ENCODE measurements at places on chromosomes 2 and 18. TPM values are rescaled to one million over a fixed set of nuclear protein-coding genes. Genes with fewer than 3 reads are reported as not detected.
A peak's percentile ranks its signal among the peaks of the same experiment; 100 is the strongest.

Gene DAPL1
- not detected for total RNA-seq

Gene LIMS1
- 104 TPM for total RNA-seq

Gene CD226
- total RNA-seq = 40.0 TPM

Gene C1GALT1C1L
- not detected for total RNA-seq

DNA sequence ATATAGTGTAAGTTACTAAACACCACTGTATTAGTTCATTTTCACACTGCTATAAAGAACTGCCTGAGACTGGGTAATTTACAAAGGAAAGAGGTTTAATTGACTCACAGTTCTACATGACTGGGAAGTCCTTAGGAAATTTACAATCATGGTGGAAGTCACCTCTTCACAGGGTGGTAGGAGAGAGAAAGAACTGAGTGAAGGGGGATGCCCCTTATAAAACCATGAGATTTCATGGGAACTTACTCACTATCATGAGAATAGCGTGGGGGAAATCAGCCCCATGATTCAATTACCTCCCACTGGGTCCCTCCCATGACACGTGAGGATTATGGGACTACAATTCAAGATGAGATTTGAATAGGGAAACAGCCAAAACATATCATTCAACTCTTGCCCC, 618.0 kb downstream of the NYAP2 start:
- H3K27me3 ChIP-seq = no peaks in the 10 kb centered on the region
- DNase-seq = no peak
- H3K4me1 ChIP-seq = no peaks in the 10 kb centered on the region
- no peak overlapping the region for H3K27ac ChIP-seq

DNA sequence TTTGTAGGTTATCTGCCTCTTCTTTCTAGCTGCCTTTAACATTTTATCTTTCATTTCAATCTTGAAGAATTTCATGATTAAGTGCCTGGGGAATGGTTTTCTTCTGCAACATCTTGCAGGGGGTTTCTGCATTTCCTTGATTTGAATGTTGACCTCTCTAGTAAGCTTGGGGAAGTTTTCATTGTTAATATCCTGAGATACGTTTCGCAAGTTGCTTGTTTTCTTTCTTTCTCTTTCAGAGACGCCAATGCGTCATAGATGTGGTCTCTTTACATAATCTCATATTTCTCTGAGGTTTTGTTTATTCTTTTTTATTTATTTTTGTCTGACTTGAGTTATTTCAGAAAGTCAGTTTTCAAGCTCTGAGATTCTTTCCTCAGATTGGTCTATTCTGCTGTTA, 225.7 kb downstream of the XIRP2 start:
- H3K4me1 ChIP-seq = no peaks in the 10 kb centered on the region
- no peak for DNase-seq
- H3K36me3 ChIP-seq = no peaks in the 10 kb centered on the region
- no peaks in the 10 kb centered on the region for H3K27me3 ChIP-seq
- H3K27ac ChIP-seq = no peak overlapping the region

GRCh38 chr2:26732446-26732845, 31.6 kb upstream of the SLC35F6 start:
- no peaks in the 10 kb centered on the region for H3K36me3 ChIP-seq
- no peak overlapping the region for H3K4me3 ChIP-seq
- H3K4me1 ChIP-seq = peaks cover 22% of the 10 kb centered on the region
- no peak overlapping the region for H3K27ac ChIP-seq
- H3K27me3 ChIP-seq = peaks cover 4% of the 10 kb centered on the region
- peak; percentile 17 for DNase-seq

GRCh38 chr2:102951249-102951648, 189.4 kb downstream of the TMEM182 start:
- no peaks in the 10 kb centered on the region for H3K4me1 ChIP-seq
- no peak overlapping the region for H3K27ac ChIP-seq
- H3K4me3 ChIP-seq = no peak overlapping the region
- no peaks in the 10 kb centered on the region for H3K36me3 ChIP-seq
- no peak for DNase-seq

DNA sequence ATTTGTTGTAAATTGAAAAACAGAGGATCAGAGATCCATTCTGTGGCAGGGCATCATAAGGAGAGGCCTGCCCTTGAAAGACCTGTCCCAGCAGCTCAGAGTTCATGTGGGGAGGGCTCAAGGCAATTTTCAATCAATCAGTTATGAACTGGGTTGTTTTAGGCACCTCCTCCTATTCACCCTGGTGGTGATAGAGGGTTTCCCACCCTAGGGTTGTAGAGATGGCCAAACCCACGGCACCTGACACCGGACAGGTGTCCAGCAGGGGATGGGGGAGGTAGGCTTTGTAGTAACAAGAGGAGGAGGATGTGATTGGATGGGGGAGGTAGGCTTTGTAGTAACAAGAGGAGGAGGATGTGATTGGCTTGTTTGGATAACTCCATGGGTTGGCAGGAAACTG, 205.7 kb downstream of the SOCS6 start:
- no peaks in the 10 kb centered on the region for H3K36me3 ChIP-seq
- no peaks in the 10 kb centered on the region for H3K27me3 ChIP-seq
- H3K4me1 ChIP-seq = peaks cover 6% of the 10 kb centered on the region
- no peak overlapping the region for H3K4me3 ChIP-seq

- H3K4me1 ChIP-seq = peaks cover 19% of the 10 kb centered on the region
- H3K4me3 ChIP-seq = no peak overlapping the region
- peak; percentile 76 for DNase-seq
- H3K36me3 ChIP-seq = no peaks in the 10 kb centered on the region
- no peak overlapping the region for H3K27ac ChIP-seq
These were observed 27.3 kb upstream of the NTSR2 start for GRCh38 chr2:11697103-11697871.

GRCh38 chr2:164065038-164065437, 329.2 kb upstream of the FIGN start:
- H3K4me1 ChIP-seq = no peaks in the 10 kb centered on the region
- DNase-seq = no peak
- H3K4me3 ChIP-seq = no peak overlapping the region
- no peak overlapping the region for H3K27ac ChIP-seq

DNA sequence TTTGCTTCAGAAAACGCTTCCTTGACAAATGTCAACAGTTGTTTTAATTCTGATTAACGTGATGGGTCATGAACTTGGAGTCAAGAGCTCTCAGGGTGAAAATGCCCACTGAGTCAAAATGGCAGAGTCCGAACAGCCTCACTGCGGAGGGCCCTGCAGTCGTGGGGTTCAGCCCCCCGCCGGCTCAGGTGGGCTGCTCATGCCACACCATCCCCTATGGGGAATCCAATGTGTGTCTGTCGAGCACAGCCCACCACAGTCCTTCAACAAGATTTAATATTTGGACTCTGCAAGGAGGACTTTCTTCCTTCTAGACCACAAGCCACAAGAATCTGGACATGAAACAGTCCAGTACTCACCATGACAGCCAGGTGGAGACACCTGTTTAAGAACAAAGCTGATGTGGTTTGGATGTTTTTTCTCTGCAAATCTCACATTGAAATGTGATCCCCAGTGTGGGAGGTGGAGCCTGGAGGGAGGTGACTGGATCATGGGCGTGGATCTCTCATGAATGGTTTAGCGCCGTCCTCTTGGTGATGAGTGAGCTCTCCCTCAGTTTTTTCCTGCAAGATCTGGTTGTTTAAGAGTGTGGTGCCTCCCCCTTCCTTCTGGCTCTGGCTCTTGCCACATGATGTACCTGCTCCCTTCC, 201.0 kb downstream of the NDUFA10 start:
- no peak overlapping the region for H3K4me3 ChIP-seq
- peak; percentile 59 for DNase-seq
- H3K36me3 ChIP-seq = no peaks in the 10 kb centered on the region
- H3K27ac ChIP-seq = no peak overlapping the region

- no peak overlapping the region for H3K27ac ChIP-seq
- no peaks in the 10 kb centered on the region for H3K4me1 ChIP-seq
- H3K27me3 ChIP-seq = no peaks in the 10 kb centered on the region
- no peak for DNase-seq
- H3K4me3 ChIP-seq = no peak overlapping the region
- no peaks in the 10 kb centered on the region for H3K36me3 ChIP-seq
These were observed 106.4 kb upstream of the UGP2 start for GRCh38 chr2:63735263-63735662.

DNA sequence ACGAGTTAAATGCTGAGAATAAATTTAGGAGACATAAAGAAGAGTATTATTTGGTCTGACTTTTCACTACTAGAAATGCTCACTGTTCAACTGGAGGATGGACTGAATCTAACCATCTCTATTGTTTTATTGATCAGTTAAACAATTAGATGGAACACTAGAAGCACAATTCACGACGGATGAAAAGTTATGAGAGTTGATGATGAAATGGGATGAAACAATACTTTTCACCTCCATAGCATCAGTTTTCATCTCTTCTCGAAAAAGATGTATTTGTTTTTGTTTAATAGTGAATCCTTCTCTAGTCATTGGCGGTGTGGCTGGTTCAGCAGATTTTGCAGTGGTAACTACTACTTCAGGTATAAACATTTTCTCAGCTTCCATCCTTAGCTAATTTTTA, 19.3 kb downstream of the TTN start:
- H3K27me3 ChIP-seq = no peaks in the 10 kb centered on the region
- no peaks in the 10 kb centered on the region for H3K36me3 ChIP-seq
- no peak for DNase-seq

DNA sequence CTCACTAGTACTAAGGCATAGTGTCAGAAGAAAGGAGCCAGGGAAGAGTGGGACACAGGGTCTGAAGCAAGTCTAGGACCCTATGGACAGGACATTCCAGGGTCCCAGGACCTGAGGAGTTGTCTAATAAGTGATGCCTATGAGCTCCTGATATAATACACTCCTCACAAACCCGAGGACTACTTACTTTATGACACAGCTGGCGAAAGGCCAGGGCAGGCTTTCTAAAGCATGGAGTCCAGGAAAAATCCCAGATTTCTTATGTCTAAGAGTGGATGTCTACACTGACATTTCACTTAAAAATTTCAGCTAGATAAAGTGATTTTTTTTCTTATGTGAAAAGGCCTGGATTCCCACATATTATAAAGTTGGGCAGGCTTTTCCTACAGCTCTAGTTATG, 502.2 kb upstream of the SETBP1 start:
- no peaks in the 10 kb centered on the region for H3K36me3 ChIP-seq
- H3K27me3 ChIP-seq = no peaks in the 10 kb centered on the region
- no peak overlapping the region for H3K4me3 ChIP-seq

- no peak for DNase-seq
- no peaks in the 10 kb centered on the region for H3K36me3 ChIP-seq
- H3K27ac ChIP-seq = peak overlapping the region; percentile 61
- peaks cover 3% of the 10 kb centered on the region for H3K27me3 ChIP-seq
- H3K4me3 ChIP-seq = no peak overlapping the region
These were observed 134.5 kb upstream of the CTAGE1 start for GRCh38 chr18:22552254-22552653.

DNA sequence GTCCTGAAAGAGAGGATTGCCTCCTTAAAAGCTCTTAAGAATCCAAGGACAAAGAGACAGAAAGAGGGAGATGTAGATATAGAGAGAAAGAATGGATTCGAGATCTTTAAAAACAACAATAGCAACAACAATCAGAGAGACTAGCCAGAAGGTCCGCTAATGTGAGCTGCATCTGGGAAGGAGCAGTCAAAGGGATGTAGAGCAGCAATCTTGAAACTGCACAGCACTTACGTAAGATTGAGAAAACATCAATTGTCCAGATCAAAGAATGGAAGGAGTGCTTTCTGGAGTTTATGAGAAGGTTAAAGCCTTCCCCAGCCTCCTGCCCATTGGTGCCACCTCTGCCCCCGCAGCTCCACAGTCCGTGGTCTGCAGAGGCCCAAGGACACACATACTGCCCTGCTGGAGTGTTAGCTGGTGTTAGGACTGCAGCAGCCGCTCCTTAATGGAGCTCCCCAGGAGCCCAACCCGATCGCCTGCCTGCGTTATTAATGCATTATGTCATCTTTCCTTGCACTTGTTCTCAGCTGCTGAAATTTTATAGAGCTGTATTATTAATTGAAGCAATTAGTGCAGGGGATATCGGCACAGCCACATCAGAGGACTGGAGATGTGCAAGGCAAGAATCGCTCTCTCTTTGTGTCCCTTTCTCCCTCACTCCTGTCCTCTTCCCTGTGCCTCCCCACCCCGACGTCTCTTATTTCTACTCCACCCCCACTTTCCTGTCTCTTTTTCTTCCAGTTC, 94.2 kb upstream of the STPG4 start:
- H3K4me1 ChIP-seq = no peaks in the 10 kb centered on the region
- H3K27me3 ChIP-seq = no peaks in the 10 kb centered on the region
- no peak overlapping the region for H3K27ac ChIP-seq

- no peak overlapping the region for H3K27ac ChIP-seq
- H3K36me3 ChIP-seq = no peaks in the 10 kb centered on the region
- H3K4me3 ChIP-seq = no peak overlapping the region
- peaks cover 50% of the 10 kb centered on the region for H3K27me3 ChIP-seq
- H3K4me1 ChIP-seq = peaks cover 23% of the 10 kb centered on the region
These were observed 3.7 kb upstream of the DIPK1C start for GRCh38 chr18:74460825-74461224.

DNA sequence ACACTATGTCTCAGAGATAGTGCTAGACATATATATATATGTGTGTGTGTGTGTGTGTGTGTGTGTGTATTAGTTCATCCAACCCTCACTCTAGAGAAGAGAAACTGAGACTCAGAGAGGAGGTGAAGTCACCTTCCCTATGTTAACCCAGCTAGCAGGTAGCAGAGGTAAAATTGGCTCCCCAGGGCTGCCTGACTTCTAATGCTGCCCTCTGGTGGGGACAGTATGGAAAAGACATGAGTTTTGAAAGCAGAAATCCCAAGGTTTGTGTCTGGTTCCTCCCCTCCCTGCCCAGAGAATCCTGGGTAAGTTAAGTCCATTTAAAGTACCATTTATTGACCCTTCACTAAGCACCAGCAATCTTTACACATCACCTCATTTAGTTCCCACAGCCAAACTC, 137.7 kb downstream of the THNSL2 start:
- no peaks in the 10 kb centered on the region for H3K36me3 ChIP-seq
- H3K4me3 ChIP-seq = no peak overlapping the region
- H3K27me3 ChIP-seq = no peaks in the 10 kb centered on the region
- no peak overlapping the region for H3K27ac ChIP-seq

DNA sequence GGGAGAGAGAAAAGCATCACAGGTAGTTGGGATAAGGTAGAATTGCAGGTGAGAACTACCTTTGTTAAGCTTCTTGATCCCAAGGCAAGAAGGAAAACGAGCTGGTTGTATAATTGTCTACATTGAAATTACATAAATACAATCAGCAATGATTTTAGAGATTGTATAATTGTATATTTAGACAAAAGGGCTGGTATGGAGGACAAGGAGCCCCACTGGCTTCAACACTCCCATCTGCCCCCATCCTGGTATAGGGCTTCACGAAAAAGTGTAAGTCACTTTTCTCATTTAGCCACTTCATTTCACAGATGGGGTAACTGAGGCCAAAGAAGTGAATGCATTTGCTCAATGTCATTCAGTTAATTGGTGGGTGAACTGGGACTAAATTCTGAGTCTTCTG, 103.3 kb downstream of the MYCN start:
- H3K36me3 ChIP-seq = no peaks in the 10 kb centered on the region
- H3K27me3 ChIP-seq = peaks cover 10% of the 10 kb centered on the region
- H3K27ac ChIP-seq = no peak overlapping the region
- no peak for DNase-seq

- peaks cover 23% of the 10 kb centered on the region for H3K4me1 ChIP-seq
- no peak overlapping the region for H3K4me3 ChIP-seq
- no peaks in the 10 kb centered on the region for H3K27me3 ChIP-seq
- peak overlapping the region; percentile 3 for H3K27ac ChIP-seq
These were observed 61.1 kb upstream of the RAPH1 start for GRCh38 chr2:203596183-203596582.

- H3K4me3 ChIP-seq = no peak overlapping the region
- H3K27me3 ChIP-seq = peaks cover 88% of the 10 kb centered on the region
- H3K36me3 ChIP-seq = no peaks in the 10 kb centered on the region
- no peak overlapping the region for H3K27ac ChIP-seq
These were observed 32.1 kb downstream of the ASAP2 start for GRCh38 chr2:9238591-9239326.

Data from spleen (tissue), 13 donors.